ENCODE measurements at places on chromosomes 11 and 22.

GRCh38 chr22:30195245-30196140 lies 51.1 kb downstream of the LIF start:
- DNase-seq = no peak

GRCh38 chr11:20033806-20034205 lies 126.5 kb downstream of the DBX1 start:
- DNase-seq = no peak

- no peak for DNase-seq
Observed at GRCh38 chr22:19705181-19705934, 8.9 kb upstream of the SEPTIN5 start.

DNA sequence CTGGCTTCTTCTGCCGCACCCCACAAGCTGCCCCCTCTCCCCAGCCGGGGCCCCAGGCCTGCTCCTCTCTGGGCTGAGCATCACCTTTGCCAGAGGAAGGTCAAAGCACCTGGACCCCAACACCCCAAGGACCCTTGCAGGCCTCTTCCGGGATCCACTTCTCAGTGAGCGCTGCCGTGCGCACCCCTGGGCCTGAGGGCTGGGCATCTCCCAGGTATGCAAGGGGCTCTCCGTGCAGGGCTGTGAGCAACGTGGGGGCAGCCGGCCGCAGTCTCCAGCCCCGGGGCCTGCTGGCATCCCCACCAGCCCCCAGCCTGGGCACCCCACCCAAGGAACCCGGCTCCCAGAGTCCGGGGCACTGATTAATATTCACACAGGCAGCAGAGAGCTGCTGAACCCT lies 64.0 kb downstream of the BRD1 start:
- DNase-seq = no peak

DNA sequence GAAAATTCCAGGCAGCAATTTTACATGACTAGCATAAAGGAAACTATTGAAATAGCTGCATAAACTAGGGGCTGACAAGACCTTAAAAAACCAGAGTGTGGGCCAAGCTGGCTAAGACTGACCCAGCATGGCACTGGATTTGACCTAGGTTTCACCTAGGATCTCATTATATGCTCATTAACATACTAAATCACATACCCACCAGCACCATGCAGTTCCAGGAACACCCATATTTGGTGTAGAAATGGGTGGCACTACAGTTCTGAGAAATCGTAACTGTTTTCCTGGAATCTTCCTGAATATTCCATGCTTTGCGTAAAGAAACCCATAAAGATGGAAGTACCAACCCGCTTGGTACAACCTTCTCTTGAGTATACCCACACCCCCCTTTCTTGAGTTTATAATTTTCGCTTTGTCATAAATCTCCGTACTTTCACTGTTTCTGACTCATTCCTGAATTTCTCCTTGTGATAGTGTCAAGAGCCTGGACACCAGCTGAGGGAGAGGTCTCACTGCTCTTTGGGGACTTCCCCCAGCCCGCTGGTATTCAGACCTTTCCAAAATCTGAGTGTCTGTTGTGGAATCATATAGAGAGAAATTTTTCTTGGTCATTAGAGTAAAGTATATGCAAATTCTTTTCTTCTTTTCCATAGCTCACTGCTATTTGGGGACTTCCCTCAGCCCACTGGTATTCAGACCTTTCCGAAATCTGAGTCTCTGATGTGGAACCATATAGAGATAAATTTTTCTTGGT lies 55.1 kb downstream of the MTMR3 start:
- DNase-seq = no peak

- DNase-seq = no peak
Observed at GRCh38 chr11:119696378-119697222, 32.4 kb downstream of the NECTIN1 start.

DNA sequence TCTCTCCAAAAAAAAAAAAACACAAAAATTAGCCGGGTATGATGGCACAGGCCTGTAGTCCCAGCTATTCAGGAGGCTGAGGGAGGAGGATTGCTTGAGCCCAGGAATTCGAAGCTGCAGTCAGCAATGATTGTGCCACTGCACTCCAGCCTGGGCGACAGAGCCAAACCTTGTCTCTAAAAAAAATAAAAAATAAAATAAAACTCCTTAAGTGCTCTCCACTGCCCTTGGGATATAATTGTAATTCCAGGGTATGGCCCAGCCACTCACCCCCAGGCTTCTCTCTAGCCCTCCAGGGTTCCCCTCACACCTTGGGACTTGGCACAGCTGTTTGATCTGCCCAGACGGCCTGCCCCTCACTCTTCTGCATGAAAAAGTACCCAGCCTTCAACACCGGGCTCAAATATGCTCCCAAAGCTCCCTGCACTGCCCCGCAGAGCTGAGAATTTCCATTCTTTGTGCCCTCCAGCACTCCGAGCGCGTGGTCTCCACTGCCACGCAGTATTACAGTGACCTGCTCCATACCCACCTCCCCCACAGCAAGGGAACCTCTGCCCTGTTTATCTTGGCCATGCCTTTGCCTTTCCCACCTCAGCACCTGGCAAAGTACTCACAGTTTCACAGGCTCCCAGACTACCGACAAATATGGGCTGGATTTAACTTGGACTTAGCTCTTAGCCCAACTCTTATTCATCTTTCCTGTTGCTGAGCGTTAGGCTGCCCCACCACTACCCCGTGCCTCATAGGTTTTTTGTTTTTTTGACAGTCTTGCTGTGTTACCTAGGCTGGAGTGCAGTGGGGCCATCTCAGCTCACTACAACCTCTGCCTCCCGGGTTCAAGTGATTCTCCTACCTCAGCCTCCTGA lies 7.6 kb upstream of the FTH1 start:
- DNase-seq = no peak

DNA sequence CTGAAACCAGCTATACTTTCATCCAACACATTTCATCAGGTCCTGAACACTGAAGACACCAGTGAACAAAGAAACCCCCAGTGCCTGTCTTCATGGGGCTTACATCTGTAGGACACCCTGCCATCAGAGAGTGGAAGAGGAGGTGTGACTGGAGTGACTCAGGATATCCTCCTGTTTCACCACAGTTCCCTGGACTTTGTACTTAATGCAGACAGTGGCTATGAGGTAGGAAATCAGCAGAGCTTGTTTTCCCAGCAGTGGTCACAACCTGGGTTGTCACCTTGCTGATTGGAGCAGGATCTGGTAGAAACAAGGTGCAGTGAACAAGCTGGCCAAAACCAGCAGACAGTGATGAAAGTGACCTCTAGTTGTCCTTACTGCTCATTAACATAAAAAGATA lies 128.8 kb downstream of the KIRREL3 start:
- no peak for DNase-seq

DNA sequence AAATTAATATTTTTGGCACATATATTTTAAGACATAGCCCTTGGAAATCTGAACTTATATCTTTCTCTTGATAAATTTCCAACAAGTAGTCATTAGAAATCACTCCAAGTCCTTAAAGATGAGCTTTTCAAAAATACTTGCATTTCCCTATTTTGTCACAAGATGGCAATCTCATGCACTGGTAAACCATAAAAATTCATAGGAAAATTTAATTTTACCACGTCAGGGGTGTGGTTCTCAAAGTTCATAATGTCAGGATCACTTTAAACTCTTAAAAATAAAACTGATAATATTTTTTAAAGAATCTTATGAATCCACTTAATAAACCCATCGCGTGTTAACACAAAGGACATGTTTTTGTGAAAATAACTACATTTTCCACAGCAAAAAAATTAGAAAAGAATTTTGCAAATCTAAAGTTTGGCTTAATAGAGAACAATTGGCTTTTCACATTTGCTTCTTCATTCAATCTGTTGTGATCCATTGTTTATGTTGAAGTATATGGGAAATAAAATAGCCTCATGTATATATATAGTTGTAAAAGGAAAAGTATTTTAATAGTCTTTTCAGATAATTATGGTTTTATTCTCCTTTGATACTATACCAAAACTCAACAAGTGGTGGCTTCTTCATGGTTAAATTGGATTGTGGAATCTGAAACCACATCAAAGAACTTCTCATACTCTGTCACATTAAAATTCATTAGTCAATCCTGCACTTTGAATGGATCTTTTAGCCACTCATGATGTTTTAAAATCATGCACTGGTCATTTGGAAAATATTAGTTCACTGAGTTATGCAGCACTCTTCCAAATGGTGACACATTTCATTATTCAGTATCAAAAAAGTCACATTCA lies 169.1 kb downstream of the CADM1 start:
- no peak for DNase-seq

- no peak for DNase-seq
Observed at GRCh38 chr22:44371741-44372525, 59.2 kb upstream of the SHISAL1 start.

GRCh38 chr22:40560551-40560950 lies 76.0 kb downstream of the MRTFA start:
- DNase-seq = no peak

GRCh38 chr11:128620309-128621100 lies 33.1 kb upstream of the ETS1 start:
- DNase-seq = no peak

DNA sequence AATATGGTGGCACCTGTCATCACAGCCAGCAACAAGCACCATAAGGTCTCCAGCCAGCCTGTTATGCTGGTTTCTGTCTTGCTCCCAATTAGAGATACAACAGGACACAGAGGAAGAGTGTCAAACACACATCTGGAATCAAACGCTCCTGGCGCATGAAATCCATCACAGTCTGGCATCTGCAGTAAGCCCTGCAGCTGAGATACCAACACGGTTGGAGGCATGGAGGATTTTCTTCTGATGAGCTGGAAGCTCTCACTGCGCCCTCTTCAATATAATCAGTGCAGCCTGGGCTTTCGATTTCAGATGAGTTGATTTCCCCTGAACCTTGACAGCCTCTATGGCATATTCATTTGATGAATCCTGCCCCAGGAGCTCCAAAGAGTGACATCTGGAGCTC lies 27.8 kb upstream of the CARS1 start:
- no peak for DNase-seq

DNA sequence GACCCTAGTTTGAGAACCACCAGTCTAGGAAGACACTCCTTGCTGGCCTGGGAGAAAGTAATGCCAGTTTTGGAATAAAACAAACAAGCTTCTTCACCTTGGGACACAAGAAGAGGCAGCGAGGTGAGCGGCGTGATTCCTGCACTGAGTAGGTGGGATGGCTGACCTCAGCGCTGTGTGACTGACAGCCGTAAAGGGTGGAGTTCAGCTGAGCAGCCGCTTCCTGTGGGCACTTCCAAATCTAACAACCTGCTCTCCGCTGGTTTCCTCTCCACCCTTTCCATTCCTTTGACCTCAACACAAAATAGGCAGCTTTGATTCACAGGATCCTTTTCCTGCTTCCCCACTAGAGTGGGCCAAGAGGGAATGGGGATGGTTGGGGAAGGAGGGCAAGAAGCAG lies 45.8 kb downstream of the PC start:
- DNase-seq = no peak

DNA sequence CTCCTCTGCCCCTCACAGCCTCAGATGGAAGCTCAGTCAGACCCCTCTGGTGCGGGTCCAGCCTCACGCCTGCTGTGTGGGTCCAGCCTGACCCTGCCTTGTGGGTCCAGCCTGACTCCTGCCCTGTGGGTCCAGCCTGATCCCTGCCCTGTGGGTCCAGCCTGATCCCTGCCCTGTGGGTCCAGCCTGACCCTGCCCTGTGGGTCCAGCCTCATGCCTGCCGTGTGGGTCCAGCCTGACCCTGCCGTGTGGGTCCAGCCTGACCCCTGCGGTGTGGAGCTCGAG lies 445.3 kb downstream of the BRD1 start:
- no peak for DNase-seq

GRCh38 chr11:47383071-47383470 lies 4.7 kb upstream of the SPI1 start:
- no peak for DNase-seq

DNA sequence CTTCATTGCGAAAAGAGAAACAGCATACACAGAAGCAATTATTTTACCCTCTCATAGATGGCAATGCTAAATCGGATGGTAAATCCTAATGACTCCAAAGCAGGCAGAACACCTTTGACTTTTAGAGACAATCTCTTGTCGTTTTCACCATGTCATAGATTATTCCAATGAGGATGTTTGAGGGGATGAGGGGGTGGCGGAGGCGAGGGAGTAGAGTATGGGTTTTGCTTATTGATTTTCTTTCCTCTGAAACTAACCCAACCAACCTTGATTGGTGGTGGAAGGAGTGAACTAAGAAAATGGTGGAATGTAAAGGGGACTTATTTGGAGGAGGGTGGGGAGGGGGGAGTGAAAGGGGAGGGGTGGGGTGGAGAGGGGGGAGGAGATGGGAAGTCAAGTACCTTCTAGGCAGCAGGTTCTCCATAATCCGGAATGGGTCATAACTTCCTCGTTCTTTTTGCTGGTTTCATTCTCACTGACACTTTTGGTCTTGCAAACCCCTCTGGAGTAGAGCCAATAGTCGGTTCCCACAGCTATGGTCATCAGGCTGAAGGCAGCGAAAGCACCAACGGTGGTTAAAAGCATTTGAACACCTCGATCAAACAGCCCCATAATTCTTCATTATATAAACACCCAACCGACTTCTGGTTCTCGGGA lies 1.5 kb downstream of the CACNG2 start:
- DNase-seq = no peak

DNA sequence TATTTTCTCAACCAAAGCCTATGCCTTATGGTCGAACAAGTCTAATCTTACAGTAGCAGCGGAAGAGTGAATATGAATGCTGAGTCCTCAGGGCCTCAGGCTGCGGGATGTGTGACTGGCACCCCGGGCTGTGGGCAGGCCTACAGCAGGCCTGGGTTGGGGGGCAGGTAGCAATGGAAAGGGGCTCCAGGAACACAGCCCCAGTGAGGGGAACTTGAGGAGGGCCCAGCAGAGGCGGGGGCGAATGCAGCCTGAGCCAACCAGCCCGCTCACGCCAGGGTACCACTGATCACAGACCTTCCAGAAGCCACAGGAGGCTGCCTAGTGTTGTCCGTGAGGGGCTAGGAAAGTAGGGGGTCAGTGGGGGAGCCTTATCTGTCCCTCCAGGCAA lies 11.3 kb upstream of the CD5 start:
- no peak for DNase-seq

DNA sequence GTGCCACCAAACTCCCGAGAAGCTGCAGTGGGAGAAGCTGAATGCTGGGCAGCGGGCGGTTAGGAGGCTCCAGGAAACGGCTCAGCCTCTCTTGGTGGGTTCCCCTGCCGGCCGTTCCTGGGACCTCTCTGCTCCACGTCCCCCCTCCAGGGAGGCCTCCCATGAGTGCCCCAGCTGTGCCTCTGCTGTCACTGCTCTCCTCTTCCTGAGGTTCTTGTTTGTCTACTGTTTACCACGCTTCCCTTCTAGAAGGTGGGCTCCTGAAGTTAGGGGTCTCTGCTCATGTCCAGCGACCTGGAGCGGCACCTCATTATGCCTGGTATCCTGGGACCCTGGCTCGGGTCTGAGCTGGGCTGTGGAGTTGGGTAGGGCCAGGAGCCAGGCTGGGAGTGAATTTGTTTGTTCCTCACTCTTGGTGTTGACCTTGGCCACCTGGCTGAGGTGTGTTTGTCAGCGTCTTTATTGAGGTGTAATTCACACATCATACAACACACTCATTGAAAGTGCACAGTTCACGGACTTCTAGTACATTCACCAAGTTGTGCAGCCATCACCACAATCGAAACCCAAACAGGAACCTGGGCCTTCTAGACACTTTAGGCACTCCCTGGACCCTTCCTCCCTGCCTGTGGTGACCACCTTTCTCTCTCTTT lies 37.8 kb upstream of the GRAMD4 start:
- DNase-seq = no peak

Data from substantia nigra (tissue), 51 donors.